AG20443 (cell line): ENCODE measurements at places on chromosomes 6 and 20.

DNA sequence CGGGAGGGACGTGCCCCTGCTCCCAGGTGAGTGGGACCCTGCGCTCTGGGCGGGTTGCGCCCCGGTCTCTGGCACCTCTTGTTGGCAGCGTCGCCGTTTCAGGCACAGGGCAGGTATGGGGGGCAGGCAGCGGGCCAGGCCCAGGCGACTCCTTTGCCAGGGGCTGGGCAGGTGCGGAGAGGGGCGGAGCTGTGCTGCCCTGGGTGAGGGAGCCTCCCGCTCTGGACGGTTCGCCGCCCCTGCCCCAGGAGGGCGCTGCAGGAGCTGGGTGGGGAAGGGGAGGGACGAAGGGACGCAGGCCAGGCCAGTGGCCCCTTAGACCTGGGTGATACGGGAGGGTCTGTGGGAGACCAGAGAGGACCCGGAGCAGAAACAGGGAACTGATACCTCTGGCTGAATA lies 663.9 kb upstream of the DEFB115 start:
- no peak for DNase-seq

DNA sequence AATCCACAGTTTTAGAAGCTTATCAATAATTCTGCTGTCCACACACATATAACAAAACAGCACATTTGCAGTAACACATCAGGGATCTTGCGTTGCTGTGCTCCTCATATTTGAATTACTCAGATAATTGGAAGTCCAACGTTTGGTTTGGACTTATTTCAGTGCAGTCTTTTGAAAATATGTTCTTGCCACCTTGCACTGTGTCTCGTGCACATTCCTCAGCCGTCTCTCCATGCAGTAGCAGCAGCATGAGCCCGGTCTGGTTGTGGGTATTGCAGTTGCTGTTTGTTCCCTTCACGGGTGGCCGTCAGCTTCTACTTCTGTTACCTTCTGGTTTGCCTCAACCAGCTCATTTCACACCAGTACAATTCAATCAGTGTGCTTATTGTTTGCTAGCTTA lies 215.5 kb downstream of the SLC24A3 start:
- DNase-seq: no peak

DNA sequence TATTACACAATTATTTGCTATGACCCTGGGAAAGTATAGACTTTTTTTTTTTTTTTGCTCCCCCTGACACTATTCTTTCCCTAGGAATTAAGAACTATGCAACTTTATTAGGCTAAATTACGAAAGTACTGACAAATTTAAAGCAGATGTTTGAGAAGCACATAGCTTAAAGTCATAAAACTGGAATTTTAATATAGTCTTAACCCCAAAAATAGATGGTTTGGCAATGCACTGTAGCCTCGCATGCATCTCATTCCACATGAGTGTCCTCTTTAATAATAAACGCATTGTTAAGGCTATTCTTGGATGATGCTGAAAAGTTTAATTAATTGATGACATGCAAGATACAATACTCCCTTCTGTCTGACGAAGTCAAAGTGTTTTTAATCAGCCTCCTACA lies 49.3 kb downstream of the TBC1D7 start:
- DNase-seq: peak; percentile 84

- peak; percentile 41 for DNase-seq
Measured at GRCh38 chr6:53484476-53485280, 60.2 kb downstream of the GCLC start.

DNA sequence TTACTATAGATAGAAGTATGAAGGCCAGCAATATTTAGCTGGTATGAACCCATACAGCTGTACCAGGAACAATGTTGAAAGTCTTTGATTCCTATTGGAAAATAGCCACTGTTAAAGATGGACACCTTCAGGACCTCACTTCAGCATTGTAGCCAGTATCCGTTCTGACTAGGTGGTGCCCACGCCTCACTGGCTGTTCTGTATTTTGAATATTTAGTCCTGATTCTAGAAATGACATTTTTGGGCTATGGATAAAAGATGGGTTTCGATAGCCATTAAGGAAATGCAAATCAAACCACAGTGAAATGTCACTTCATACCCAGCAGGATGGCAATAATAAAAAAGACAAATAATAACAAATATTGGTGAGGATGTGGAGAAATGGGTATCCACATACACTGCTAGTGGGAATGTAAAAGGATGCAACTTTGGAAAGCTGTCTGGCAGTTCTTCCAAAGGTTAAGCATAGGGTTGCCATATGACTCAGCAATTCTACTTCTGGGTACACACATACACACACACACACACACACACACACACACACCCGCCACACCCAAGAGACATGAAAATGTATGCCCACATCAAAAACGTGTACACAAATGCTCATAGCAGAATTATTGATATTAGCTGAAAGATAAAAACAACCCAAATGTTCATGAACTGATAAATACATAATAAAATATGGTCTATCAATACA lies 56.8 kb downstream of the UTRN start:
- no peak for DNase-seq

DNA sequence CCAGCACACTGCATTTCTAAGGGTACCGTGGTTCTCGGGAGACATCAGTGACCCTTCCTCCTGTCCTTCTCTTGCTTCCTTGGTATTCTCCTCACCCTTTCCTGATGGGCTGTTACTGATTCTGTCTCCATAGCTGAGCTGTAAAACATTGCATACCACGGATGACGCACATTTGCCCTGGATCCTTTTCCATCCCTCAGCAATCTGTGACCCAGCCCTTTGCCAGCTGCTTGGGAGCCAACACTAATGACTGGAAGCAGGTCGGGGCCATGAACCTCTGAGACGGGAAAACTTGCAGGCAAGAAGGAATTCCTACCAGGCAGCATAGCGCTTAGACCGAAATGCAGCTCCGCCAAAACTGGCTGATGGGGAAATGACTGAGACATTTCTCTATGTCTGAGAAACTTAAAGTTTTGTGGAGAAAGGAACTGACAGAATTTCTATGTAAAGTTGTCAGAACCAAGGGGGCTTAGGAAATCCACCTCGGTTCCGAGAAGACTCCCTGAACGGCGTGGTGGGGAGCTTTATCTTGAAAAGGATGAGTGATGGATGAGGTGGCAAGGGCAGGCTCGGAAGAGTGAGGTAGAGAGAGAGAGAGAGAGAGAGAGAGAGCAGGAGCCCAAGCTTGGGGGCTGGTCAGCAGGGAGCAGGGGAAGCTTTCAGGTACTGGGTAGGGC lies 19.2 kb downstream of the TUBB2B start:
- peak; percentile 89 for DNase-seq

GRCh38 chr20:50826121-50826520 lies 31.3 kb downstream of the BCAS4 start:
- peak; percentile 77 for DNase-seq

GRCh38 chr20:62202083-62202395 lies 18.0 kb downstream of the HRH3 start:
- DNase-seq: no peak
